CD4-positive, CD25-positive, alpha-beta regulatory T cell (primary cell): ENCODE measurements at places on chromosomes 3 and 15.

DNA sequence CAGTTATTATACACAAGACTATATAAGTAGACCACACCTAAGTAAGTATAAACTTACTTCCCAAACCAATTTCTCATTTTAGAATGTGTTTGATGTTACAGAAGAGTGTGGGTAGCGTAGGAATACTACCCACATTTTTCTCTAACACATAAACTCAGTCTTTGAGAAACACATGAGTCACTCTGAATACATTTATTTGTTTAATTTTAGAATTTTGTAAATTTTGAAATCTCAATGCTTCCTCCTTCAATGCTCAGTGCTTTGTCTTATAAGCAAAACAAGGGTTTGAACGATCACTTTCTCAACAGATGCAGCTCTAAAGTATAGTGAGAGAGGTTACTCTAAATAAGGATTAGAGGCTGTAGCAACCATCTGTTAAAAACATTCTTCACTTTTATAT is 700.8 kb downstream of the SI start:
- no peak for DNase-seq

DNA sequence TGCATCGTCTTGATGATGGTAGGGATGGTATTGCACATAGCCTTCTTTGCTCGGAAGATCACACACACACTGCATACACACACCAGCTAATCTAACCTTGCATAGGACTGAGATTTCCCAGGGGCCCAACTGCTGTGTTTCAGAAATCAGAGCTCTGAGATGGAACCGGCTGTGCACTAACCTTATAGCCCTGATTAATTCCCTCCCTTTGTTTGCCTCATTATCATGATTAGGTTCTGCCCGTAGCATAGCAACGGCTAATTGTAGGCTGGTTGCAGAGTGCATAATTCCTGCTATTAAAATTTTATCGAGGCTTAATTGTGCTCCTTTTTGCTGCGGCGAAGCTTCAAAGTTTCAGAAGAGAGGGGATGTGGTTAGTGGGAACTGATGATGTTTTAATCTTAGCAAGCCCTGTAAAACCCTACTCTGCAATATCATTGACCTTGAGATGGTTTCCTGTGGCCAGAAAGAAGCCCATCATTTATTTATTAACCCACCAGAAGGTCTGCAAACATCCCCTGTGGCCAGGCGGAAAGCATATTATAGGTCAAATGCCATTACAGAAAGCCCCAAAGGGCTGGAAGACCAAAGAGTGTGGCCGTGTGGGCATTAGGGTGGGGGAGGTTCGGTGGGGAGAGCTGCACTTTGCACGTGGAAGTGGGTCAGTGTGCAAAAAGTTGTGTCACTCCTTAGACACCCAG is 56.2 kb upstream of the GLCE start:
- DNase-seq, result peak; percentile 53

DNA sequence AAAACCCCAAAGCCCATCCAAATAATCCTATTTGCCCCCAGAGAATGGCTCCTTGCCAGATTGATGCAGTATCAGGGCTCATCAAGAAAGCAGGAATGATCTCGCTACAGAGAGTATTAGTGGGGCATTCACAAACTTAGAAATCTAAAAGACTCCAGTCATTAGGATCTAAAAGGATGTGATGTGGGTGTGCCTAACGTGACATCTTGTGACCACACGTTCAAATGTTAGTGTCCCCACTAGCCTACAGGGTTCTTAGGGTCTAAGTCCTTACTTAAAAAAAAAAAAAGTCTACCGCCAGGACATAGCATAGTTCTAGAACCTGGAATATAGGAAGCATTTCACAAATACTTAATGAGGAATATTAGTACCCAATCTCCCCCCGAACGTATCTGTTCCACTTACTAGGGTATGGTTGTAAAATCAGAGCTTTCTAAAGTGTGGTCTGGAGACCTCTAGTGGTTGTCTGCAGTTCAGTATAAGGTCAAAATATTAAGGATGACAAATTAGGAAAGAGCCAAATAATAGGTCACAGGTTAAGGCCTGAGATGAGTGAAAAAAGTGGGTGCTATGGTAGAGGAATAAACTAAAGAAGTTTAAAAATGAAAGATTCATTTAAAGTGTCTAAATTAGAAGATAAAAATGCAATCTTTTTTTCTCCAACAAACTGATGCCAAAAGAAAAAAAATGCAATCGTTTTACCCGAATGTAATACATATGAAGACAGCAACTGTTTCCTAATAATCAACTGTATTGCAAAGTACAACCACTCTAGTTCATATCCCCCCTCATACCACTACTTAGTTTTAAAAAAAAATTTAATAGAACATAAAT is 4.2 kb upstream of the CHRM5 start:
- peak; percentile 50 for DNase-seq

DNA sequence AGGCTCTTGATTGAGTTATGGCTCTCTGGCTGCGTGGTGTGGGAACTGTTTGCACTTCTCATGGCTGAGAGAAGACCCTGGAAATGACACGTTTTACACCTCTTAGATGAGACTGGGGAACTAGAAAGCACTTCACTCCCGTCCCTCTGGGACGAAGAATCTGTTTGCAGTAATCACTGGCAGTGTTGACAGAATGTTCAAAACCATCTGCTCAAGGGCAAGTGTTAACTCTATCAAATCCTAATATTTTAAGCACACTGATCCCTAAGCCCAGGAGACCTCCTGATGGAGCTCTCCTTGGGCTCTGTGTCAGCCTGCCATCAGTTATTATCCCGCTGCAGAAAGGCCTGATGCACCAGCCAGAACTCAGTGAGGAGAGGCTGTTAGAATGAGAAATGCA is 323.8 kb upstream of the DNAJC19 start:
- no peak for DNase-seq

GRCh38 chr15:70266412-70267121 is 168.8 kb upstream of the TLE3 start:
- no peak for DNase-seq

DNA sequence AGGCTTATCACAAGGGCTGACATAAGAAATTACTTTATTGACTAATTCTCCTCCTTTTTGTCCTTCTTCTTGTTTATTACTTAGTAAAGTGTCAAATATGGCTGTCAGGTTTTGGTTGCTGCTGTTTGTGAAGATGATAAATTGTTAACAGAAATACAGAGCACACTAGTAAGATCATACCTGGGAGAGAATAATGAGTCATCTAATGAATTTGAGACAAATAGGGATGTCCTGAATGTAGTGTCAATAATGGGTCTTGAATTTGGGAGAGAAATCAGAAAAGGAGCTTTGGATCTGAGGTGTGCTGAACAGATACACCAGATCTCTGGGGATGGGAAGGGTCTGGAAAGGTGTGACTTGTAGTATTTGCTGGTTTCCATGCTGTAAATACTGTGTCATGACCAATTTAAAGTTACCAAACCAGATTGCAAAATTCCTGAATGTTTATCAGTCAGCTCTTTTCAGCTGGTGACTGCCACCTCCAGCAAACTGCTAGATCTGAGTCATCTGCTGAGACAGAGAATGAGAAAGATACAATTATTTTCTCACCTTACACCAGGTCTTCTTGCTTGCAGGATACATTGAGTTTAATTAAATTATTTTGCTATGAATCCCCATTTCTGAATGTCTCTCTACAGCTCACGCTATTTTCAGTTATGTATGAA is 76.7 kb upstream of the SATB1 start:
- no peak for DNase-seq

- no peak for DNase-seq
These were observed 51.0 kb upstream of the EIF1B start for GRCh38 chr3:40258555-40258954.

DNA sequence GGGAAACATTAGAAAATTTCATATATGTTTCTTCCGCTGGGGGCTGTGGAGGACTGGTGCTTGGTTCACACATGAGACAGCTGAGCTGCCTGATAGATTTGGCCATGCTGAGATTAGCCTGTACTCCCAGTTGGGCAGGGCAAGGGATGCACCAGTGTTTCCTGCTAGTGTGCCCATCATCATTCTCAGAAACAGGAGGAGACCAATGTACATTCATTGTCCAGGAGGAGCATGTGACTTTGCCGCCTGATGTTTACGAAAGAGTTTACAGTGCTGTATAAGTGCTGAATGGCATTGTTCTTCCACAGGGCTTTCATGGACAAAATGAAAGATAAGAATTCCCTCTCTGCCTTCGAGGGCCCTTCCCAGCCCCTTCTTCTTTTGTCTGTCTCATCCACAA is 311.1 kb upstream of the THBS1 start:
- DNase-seq, result no peak

GRCh38 chr3:194871864-194872668 is 186.4 kb downstream of the FAM43A start:
- no peak for DNase-seq

DNA sequence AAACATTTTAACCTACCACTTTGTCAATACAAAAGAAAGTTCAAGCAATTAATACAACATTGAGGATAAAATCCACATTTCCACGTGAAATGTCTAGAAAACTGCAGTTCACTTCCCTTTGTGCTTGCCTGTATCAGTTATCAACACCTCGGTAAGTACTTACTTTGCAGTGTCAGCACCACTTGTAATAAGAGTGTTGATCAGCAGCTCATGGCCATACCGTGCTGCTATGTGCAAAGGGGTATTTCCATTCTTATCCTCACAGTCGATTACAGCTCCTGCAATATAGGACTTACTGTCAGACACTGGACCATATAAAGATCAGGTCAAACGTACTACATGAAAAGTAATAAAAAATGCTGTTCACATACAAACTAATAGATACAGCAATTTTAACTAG is 84.4 kb downstream of the ANKRD28 start:
- no peak for DNase-seq

DNA sequence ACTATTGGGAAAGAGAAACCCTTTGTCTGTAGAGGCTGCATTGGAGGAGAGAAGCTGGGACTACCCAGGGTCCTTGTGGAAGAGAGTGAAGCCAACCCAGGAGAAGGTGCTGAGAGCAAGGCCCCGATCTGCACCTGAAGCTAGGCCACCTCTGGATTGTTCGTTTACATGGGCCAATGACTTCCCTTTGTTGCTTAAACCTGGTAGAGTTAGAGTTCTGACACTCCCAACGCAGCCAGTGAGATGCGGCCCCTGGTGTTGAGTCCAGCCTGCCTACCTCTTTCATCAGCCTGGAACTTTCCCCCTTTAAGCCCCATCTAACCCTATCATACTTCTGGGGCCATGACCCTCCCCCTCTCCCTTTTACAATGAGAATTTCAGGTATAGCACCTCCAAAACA is 30.8 kb downstream of the CCDC13 start:
- no peak for DNase-seq

- DNase-seq, result no peak
These were observed 97.8 kb downstream of the AQP9 start for GRCh38 chr15:58235961-58236360.

DNA sequence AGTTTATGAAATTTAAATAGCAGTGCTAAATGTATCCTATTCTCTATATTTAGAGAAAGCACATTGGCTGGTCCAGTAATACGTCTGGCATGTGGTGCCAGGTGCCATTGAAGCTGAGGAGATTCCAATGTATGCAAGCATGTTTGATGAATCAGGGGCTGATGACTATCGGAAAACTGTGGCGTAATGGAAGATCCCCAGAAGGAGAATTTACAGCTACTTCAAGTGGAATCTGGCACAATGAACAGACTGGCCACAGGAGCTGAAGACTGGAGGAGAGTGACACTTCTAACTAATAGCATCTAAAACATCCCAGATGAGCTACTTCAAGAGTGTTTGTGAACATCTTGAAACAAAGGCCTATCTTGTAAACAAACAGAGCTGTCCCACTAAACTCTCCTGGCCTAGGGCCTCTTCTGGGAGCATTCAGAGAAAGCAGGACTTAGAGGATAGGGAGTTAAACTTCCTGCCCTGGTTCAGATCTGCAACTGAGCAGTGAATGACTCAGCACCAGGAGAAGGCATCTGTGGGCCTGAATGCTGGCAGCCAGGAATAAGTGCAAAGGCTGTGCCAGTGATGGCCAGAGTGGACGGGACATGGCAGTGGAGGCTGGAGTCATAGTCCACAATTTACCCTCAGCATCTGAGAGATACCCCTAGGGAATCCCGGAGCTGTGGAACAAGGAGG is 15.2 kb upstream of the ACTC1 start:
- DNase-seq, result no peak

GRCh38 chr3:5188419-5189221 is 1.1 kb downstream of the EDEM1 start:
- DNase-seq, result peak; percentile 69

DNA sequence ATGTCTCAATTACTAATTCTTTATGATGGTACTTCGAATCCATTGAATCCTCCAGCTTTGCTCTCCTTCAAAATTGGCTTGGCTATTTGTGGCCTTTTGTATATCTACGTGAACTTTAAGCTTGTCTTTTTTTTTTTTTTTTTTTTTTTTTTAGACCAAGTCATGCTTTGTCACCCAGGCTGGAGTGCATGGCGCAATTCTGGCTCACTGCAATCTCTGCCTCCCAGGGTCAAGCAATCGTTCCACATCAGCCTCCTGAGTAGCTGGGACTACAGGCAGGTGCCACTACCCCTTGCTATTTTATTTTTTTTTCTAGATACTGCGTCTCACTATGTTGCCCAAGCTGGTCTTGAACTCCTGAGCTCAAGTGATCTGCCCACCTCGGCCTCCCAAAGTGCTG is 7.7 kb upstream of the DIPK2A start:
- DNase-seq, result no peak

- DNase-seq, result no peak
These were observed 30.0 kb downstream of the MASP1 start for GRCh38 chr3:187261541-187261969.

DNA sequence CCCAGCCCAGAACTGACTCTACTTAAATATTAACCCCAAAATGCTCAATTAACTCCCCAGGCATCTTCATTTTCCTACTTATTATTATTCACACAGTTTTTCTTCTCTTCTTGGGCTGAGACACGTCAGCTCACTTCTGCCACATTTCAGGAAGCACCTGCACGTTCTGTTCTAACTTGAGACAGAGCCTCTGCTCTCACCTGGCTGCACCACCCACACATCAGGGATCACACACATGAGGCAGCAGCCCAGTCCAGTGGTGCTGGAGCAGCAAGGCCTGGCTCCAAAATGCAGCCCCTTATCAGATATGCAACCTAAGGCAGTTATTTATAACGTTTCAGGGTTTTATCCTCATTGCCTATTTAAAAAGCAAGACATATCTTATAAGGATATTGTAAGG is 127.5 kb downstream of the OSBPL10 start:
- no peak for DNase-seq

DNA sequence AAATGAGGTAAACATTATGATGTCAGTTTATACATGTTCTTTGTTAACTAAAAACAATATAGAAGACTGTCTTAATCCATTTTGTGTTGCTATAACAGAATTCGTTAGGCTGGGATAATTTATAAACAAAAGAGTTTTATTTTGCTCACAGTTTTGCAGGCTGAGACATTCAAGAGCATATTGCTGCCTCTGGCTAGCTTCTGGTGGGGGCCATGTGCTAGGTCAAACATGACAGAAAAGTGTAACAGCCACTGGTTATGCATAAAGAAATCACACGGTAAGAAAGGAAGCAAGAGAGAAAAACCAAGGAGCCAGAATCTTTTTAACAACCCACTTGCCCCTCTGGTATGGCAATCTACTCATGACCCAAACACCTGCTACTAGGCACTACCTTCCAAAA is 776.7 kb downstream of the PLOD2 start:
- DNase-seq, result no peak

- DNase-seq, result no peak
These were observed 12.0 kb upstream of the DAPK2 start for GRCh38 chr15:64058279-64058678.

GRCh38 chr3:151818361-151818760 is 4.4 kb downstream of the AADAC start:
- DNase-seq, result no peak
